ENCODE measurements at places on chromosomes 3 and 15.

DNA sequence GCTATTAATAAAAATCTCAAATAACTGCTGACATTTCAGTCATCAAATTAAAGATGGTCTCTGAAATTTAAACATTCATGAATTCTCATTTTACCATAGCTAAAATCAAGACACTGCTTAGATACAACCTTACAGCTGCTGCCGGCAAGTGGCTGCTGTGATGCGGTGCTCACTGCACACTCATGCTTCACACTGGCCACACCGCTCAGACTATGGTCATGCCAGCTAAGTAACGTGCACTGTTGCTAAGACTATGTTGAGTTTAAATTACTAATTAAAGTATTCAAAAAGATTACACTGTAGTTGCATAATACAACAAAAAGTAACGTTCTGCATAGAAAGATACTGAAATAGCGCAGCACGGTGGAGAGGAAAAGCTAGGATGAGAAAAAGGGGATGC is 12.1 kb downstream of the ATP13A3 start:
- no peak for DNase-seq

DNA sequence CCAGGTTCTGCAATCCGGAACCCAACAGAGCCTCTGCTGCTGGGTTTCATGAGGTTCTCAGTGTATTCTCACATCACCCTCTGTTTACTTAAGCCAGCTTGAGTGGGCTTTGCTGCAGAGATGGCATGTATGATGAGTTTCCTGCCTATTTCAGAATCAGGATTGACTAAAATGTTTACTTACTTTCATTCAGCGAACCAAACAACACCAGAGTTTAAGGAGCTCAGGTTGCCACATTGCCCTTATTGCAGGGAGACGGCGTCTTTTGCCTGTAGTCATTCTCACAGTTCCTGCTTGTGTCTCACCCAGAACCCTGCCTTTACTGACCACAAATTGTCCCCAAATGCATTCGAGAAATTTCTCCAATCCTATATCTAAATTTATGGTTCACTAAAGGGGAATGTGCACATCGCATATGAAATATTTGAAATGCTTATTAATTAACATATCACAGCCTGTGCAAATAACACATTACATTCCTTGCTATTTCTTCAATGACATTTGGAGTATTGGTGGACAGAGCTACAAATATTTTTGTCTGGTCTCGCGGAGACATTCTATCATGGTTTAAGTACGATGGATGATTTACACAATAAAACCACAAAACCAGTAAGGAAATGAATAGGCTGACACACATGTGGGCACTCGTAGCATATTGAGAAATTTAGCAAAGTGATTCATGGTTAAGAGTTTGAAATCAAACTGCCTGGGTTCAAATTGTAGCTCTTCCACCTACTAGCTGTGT is 377.2 kb upstream of the CFAP20DC start:
- DNase-seq: no peak

DNA sequence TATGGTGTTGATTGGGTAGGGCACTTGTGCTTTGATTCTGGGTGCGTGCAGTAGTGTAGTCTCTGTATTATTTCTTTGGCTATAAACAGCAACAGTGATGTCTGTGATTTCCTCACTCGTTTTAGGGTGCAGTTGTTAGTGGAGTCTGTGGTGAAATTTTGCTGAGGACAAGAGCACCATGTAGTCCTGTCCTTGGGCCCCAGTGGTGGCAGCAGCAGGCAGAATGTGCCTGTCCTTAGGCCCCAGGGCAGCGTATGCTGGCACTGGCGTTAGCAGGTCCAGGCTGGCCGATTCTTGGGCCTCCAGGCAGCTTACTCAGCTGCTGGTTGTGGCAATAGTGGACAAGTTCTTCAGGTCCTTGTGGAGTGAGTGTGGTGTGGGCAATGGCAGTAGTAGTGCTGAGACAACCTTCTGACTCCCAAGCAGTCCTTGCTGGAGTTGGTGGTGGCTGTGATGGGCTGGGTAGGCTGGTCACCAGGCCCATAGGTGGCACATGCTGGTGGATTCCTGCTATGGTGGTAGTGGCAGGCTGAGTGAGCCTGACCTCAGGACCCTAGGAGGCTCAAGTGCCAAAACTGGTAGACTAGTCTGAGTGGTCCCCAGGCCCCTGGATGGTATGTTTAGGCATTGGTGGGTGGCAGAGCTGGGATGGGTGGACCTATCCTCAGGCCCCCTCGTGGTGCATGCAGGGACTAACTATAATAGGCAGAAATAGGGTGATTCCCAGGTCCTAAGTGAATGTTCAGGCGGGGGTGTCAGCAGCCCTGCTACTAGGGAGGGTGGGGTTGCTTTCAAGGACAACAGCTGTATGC is 56.3 kb downstream of the TNFAIP8L3 start:
- no peak for DNase-seq

DNA sequence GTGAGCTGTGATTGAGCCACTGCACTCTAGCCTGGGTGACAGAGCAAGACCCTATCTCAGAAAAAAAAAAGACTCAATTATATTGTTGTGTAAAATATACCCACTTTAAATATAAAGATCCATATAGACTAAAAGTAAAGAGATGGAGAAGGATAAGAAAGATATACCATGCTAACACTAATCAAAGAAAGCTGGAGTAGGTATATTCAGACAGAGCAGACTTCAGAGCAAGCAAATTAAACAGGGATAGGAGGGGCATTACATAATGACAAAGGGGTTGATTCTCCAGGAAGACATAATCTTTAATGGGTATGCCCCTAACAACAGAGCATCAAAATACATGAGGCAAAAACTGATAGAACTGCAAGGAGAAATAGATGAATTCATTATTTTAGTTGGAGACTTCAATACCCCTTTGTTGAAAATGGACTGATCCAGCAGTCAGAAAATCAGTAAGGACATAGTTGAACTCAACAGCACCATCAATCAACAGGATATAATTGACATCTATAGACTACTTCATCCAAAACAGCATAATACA is 31.1 kb upstream of the RNU6-1 start:
- no peak for DNase-seq

DNA sequence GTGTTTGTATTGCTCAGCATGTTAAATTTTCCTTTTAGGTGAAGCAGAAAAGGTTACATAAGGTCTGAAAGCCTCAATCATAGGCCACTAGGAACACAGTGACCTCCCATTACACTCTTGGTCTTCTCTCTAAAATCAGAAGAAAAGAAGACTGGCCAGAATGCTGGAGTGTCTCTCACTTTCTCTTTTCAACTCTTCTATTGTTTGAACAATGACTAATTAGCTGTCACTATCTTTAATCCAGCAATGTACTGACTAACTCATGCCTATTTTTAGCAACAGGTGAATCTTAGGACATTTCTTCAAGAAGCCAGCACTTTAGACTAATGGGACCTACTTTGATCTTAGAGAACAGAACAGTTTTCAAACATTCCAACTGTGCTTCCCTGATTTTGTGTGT is 142.8 kb downstream of the TGFBR2 start:
- no peak for DNase-seq
